Forelimb muscle (tissue), 1 donor: ENCODE measurements at places on chromosomes 3 and 15.

DNA sequence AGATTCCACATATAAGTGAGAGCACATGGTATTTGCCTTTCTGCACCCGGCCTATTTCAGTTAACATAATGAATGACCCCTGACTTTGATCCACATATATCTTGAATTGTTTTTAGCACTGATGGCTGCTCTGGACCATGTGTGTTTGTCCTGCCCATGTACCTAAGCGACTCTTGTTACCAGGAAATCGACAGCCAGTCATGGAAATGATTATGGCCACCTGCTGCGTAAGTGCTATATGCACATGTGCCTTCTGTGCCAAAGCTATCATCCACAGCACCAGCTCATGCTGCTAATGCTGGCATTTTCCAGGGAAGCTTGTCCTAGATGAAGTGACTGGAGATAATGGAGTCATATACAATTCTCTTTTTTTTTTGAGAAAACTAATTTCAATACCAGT lies 103.7 kb downstream of the PEX5L start:
- DNase-seq = no peak

DNA sequence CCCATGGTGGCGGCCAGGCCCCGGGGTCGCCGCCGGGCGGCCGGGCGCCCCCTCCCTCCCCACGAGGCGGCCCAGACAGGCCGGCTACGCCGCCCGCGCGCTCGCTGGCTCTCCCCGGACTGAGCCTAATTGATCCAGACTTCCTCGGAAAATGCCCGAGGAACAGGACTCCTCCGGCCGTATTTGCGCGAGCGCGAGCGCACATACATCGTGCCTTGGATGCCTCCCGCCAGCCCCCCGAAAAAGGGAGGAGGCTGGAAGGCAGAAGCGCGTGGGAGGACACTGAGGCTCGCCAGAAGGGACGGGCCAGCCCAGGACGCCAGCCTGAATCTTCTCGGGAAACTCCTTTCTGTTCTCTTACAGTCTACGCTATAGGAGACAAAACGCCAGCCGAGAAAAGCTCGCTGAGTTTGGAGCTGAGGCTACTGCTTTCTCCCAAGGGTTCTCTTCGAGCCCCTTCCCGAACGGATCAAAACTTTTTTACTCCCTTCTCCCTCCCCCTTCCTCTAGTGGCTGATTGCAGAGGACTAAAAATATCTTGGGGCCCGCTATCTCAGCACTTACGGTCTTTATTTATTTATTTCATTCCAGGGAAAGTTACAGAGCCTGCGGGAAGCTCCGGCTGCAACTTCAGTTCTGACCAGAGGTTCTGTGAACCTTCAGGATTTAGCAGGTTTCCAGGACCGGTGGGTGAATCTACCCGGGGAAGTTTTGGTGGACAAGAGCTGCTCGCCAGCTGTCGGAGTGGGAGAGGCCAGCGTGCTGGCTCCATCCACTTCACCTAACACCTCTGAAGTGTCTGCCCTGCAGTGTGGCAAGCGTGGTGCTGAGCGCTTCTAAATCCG lies at the start of gene PDZRN3:
TSS of gene PDZRN3 (minus strand) at position 121 of the 845 bp plus-strand sequence.
- DNase-seq = peak; percentile 80

- no peak for DNase-seq
These were observed 18.6 kb downstream of the KBTBD13 start for GRCh38 chr15:65095011-65095746.

- no peak for DNase-seq
These were observed 238.7 kb upstream of the RORA start for GRCh38 chr15:61467823-61468222.

GRCh38 chr3:102193255-102193654 lies 241.6 kb upstream of the ZPLD1 start:
- no peak for DNase-seq
